ENCODE measurements at places on chromosomes 6 and 20.

DNA sequence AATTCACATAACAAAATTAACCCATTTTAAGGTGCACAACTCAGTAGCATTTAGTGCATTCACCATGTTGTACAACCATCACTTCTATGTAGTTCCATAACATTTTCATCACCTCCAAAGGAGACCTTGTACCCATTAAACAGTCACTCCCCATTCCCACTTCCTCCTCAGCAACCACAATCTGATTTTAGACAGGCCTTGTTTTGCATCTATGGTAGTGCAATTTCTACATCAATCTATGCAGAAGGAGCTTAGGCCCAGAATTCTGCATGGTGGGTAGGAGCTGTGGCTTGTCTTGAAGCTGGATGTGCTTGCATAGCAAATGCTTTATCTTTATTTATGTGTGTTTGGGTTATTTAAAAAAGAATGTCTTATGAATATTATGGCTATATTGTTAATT is 13.5 kb upstream of the HLA-DQA1 start:
- DNase-seq: no peak

GRCh38 chr6:137866200-137866913 is 702 bp upstream of the TNFAIP3 start:
- peak; percentile 65 for DNase-seq

- no peak for DNase-seq
Measured at GRCh38 chr6:1445650-1446330, 56.4 kb downstream of the FOXF2 start.

DNA sequence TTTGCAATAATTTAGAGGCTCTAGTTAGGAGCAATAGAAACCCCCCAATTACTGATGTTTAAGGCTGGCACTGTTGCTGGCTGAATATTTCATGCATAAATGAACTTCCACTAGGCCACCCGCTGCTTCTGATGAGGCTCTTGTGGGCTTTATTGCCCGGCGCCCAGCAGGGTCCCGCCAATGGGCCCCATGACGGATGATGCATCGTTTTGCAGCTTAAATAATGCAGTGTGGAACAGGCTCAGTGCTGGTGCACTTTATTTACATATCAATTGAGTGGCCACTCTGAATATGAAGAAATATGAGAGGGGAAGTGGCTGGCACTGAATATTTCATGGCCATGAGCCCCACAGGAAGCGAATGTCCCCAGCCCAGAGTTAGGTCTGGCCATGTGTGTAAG is 155.3 kb upstream of the MAFB start:
- DNase-seq: no peak

GRCh38 chr6:69813508-69813907 is 16.7 kb upstream of the LMBRD1 start:
- no peak for DNase-seq

- no peak for DNase-seq
Measured at GRCh38 chr6:131549811-131550210, 23.2 kb upstream of the ARG1 start.

GRCh38 chr20:62040381-62040922 is 25.2 kb downstream of the TAF4 start:
- no peak for DNase-seq

GRCh38 chr6:152775428-152775827 is 24.8 kb downstream of the VIP start:
- no peak for DNase-seq

DNA sequence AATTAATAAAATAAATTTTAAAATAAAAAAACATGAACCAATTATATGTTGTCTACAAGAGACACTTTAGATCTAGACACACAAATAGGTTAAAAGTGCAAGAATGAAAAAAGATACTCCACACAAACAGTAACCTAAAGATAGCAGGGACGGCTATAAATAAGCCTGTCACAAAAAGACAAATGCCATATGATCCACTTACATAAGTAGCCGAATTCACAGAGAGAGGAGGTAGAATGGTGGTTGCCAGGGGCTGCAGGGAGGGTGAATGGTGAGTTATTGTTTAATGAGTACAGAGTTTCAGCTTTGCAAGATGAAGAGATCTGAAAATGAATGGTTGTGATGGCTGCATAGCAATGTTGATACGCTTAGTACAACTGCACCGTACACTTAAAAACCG is 32.7 kb downstream of the KATNA1 start:
- no peak for DNase-seq

DNA sequence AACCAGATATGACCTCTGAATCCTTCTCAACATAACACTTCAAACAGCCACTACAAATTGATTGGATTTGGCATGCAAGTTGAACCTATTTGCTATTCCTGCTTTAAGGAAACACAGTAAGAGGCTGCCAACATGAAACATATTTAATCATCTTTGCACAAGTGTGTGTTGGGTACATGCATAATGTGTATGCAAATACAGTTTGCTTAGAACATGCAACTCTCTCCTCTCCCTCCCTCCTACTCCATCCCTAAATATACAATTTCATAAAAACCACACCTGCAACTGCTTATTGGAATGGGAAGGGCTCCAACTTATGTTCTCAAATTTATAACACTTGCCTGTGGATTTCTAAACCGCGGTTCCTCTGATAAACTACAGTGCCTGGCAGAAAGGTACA is 71.5 kb downstream of the CD83 start:
- no peak for DNase-seq

- no peak for DNase-seq
Measured at GRCh38 chr6:39402239-39402751, 79.8 kb upstream of the KCNK16 start.

GRCh38 chr6:41896281-41896680 is 1.1 kb upstream of the USP49 start:
- no peak for DNase-seq

- DNase-seq: no peak
Measured at GRCh38 chr6:79610306-79611009, 20.7 kb upstream of the SH3BGRL2 start.

GRCh38 chr6:137792160-137793033 is 74.7 kb upstream of the TNFAIP3 start:
- DNase-seq: no peak

- DNase-seq: no peak
Measured at GRCh38 chr6:140809694-140810101, 1323.0 kb upstream of the GJE1 start.

DNA sequence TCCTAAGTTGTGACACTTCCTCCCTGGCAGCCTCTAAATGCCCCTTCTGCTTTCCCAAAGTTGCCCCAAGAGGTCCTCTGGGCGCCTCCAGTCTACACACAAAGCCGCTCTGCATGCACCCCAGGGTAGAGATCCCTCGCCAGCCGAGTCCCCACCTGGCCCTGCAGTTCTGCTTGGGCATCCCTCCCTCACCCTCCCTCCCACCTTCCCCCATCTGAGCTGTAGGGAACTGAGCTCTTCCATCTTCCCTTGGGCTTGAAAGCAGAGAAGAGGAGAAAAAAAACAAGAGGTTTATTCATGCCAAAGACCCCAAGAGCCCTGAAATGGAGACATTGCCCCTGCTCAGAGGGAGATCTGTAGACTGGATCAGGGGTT is 5.7 kb upstream of the FGD2 start:
- DNase-seq: no peak

- DNase-seq: no peak
Measured at GRCh38 chr6:168180548-168181011, 101.6 kb upstream of the FRMD1 start.

- peak; percentile 71 for DNase-seq
Measured at GRCh38 chr6:28208111-28208659, 16.9 kb upstream of the ZSCAN9 start.

- no peak for DNase-seq
Measured at GRCh38 chr6:110332281-110332680, 25.9 kb downstream of the METTL24 start.

GRCh38 chr6:29755295-29755871 is 32.1 kb downstream of the HLA-F start:
- DNase-seq: no peak

DNA sequence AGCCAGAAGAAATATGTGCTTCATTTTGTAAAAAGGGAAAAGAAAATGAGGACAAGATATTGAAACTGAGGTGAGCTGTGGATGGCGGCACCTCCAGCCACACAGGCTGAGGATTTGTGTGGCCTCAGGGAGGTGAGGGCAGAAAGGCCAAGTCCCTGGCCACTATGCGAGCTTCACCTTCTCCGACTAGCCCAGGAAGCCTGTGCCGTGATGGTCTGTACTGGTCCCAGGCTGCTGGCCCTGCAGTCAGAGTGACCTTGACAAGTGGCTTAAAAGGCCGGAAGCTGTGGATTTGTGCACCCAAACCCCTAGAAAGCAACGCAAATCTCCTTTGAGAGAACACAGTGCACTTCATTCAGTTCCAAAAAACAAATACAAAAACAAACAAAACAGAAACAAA is 48.1 kb downstream of the WDR27 start:
- DNase-seq: no peak

- no peak for DNase-seq
Measured at GRCh38 chr20:54548849-54549248, 73.5 kb downstream of the DOK5 start.

DNA sequence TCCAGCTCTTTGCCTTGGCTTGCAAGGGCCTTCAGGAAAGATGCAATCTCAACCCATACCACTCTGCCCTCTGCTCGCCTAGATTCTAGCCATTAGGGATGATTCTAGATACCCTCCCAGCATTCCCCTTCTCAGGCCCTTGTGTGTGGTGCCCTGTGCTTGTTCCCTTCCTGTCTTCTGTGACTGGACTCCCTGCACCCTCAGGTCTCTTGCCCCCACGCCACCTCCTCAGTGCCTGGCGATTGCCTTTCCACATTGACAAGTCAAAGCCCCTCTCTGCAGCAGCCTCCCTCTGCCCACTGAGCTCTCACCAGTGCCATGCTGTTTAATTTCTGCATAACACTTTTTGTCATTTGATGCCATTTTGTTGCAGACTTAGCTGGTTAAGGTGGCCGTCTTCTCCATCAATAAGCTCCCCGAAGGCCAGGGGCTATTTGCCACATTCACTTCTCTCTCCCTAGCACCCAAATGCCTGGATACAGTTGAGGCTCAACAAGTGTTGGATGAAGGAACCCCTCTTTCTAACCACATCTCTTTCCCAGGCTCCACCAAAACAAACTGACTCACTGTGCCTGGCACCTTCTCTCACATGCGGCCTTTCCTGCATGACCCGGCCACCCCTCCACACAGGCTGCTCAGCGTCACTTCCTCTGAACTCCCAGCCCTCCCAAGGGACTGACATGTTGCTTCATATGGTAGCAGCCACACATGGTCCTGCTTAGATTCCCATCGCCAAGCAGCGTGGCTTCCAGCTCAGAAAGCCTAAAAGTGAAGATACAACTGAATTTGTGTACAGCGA is 4.6 kb upstream of the TXNDC5 start:
- DNase-seq: no peak

DNA sequence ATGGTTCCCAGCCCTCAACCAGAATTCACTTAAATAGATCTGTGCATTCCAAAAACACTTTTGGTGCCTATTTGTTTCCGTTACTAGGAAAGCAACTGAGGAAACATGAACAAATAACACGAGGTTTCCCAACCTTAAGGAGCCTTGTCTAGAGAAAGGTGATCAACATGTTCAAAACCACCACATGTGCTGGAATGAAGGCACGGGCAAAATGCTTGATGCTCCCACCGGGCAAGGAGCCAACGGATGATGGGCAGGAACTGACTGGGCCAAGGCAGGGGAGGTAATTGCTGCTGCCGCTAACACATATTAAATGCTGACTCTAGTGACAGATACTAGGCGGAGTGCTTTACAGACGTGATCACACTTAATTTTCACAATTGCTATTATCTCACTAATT is 2.5 kb downstream of the MYLK4 start:
- DNase-seq: no peak

- no peak for DNase-seq
Measured at GRCh38 chr6:91580635-91581034, 993.8 kb upstream of the MAP3K7 start.

- DNase-seq: peak; percentile 18
Measured at GRCh38 chr6:43812850-43813578, 43.0 kb downstream of the VEGFA start.

DNA sequence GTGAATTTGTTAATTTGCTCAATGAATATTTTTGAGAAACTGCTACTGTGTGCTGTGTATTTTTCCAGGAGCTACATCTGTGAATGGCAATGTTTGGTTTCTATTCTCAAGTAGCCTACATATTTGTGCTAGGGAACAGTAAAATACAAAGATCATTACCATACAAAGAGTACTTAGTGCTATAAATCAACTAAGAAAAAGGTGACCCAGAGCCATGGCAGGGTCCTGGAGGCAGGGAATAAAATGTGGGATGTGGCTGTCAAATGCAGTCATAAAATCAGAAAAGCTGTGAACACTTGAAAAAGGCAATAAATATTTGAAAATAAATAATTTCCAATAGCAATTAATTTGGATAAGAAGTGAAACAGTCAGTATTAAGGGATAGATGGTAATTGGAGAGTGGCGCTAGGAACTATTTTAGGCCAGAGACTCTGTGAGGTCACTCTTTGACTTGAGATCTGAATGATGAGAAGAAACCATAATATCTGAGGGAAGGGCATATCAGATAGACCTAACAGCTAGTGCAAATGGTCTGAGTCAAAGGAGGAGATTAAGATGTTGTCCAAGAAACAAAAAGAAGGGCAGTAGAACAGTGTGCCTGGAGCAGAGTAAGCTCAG is 98.8 kb downstream of the MANEA start:
- no peak for DNase-seq

GRCh38 chr6:64175296-64175695 is 539.7 kb downstream of the PHF3 start:
- no peak for DNase-seq

DNA sequence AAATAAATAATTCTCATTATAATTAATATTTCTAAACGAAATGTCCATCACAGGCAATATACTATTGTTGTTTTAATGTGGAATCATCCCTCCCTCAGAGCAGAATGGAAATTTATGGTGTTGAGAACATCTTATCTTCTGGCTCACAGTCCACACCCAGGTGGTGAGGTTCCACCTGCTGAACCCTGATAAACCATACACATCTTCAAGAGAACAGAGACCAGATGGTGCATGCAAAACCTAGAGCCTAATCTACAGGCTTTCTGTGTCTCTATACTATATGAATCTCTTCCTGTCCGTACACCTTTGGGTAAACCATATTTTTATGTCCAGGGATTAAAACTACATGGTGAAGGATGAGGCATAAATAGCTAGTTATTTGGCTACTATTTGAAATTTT is 52.3 kb upstream of the UFL1 start:
- no peak for DNase-seq

GRCh38 chr20:54598352-54598751 is 123.0 kb downstream of the DOK5 start:
- DNase-seq: no peak

GRCh38 chr20:31824554-31825313 is 5.6 kb downstream of the MYLK2 start:
- DNase-seq: no peak

DNA sequence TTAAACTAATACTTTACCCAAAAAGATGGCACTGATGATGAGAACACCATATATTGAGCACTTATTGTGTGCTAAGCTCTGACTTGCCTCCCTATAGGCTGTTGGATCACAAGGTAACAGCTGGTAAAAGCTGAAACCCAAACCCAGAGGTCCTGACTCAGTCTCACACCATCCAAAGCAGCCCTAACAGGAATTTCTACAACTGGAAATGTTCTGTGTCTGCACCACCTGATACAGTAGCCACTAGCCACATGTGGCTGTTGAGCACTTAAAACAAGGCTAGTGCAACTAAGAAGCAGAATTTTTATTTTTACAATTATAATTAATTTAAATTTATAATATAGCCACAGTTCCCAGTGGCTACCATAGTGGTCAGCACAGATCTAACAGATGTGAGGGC is 15.6 kb upstream of the MATN4 start:
- no peak for DNase-seq

- DNase-seq: no peak
Measured at GRCh38 chr6:56758553-56758952, 115.9 kb upstream of the DST start.
